ENCODE measurements at places on chromosomes 7 and 10.

DNA sequence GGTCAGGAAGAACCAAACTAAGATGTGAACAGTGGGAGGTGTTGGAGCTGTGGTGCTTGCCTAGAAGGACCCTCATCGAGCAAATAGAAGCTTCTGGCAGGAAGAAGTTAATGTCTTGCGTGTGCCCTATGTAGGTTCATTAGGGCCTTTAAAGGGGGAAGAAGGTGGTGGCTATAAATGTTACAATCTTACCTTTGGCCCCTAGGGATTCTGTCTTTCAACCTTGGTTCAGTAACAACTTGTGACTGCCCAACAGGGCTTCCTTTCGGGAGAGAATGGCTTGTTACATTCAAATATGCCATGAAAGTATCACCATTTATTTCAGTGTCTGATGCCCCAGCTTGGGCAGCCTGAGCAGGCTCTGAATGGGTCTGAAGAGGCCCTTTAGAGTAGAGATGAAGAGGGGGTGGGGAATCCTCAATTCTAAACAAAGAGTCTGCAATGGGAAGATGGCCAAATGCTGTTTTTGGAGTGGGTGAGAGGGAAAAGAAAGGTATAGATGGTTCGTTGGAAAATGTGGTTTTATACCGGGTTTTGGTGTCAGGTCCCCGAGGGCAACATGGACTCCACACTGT is 108.0 kb downstream of the TCF7L2 start:
- DNase-seq = no peak

GRCh38 chr7:154484943-154485342 is 432.7 kb downstream of the DPP6 start:
- DNase-seq = no peak

- DNase-seq = no peak
Measured at GRCh38 chr7:14973712-14974428, 71.3 kb upstream of the DGKB start.

DNA sequence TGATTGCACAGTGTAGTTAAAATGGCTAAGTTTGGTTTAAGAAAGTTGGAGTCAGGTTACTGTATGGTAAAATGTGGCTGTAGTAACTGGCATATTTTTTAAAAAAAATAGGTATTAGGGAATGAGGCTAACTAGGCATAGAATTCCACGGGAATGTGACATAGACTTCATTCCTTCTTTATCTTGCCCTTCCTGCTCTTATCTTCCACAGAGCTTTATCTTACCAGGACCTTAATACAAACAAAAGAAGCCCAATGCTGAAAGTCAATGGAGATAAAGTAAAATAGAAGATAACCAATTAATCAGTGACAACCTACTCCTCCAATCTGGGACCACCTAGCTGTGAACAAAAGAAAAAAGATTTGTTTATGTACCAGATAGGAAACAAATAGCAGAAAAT is 58.1 kb downstream of the TET1 start:
- DNase-seq = no peak

- DNase-seq = no peak
Measured at GRCh38 chr7:131570401-131570800, 14.0 kb upstream of the PODXL start.

DNA sequence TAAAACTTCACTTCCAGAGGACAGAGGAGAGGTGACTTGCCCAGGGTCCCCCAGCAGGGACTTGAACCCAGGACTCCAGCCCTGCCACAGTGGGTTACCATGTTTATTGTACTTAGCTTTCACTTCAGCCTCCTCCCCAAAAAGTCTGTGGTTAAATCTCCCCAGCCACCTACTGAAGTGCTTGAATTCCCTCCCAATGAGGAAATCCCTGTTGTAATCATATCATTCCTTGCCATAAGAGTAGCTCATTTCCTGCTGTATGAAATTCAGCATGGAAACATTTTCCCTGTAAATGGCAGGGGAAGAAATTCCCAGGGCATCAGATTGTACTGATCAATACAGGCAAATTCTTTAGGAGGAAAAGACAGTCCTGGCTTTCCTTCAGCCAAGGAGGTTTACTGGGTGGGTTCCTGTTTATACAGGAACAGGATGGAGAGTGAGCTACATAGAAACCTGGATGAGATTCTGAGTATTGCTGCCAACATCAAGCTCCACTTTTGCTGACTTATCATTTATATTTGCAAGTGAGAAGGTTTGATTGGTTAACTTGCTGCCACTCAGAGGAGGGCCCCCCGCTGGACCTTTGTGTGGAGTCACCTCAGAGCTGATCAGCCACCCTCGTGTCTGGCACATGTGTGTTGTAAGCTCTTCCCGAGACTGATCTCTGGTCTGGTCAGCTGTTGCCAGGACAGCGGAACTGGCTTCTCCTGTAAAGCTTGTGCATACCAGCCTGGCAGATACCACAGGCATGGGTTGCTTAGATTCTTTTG is 16.4 kb upstream of the PDZD8 start:
- DNase-seq = peak; percentile 94

DNA sequence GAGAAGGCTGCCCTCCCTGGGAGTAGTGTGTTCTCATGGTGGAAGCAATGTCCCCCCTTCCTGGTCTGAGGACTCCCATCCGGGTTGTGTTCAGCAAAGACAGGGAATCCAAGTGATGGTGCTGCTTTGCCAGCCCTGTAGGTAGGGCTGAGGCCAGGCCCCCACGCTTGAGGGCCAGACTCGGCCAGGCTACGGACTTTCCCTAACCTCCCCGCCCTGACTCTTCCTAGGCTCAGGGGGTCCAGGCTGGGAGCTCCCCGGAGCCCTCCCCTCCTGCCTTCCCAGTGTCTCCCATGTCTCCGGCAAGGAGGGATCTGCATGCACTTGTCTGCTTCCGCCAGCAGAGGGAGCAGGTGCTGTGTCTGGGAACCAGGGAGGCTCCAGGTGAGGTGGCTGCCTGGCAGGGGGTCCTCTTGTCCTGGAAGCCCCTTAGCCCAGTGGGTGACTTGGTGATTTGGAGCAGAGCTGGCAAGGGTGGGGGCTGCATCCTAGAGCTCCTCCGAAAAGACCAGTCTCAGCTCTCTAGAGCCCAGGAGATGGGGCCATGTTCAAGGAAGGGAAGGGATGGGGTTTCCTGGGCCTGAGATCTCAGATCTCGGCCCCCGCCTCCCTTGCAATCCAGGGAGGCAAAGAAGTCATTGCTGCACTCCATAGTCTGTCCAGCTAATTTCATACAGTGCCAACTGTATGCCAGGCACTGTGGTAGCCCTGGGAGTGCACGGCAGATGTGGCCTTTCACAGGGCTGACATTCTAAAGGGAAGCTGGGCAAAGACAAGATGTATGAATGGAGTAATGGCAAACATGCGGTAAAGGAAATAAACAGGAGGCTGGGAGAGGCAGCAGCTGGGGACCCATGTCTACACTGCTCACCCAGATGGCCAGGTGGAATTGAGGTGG is 20.3 kb upstream of the SFRP5 start:
- no peak for DNase-seq

DNA sequence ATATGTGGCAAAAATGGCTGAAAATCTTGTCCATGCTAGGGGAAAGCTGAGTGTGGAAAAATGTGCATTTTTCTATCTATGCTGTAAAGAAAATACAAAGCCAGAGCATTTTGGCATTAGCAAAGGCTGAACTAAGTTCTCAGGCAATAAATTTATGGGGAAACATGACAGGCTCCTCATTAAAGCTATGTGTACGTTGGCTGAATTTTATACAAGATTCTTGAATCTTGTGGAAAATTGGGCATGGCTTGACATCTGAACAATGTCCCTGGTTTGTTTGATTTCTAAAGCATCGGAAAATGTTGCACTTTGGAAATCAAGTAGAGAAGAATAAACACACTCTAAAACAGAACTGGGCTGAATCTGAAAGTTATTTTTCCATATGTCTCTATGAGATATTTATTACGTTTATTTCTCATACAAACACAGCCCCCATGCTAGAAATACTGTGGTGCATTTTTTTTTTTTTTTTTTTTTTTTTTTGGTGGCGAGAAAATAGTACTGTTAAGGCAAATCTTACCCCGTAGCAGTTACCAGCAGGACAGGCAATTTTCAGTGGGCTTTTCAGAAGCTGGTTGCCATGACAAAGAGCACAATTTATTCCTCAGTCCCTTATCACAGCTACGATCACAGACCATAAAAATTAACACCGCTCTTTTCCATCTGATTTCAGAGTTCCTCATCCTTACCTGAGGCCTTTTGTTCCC is 16.9 kb downstream of the CPA1 start:
- DNase-seq = no peak

GRCh38 chr7:130369110-130369711 is 11.1 kb upstream of the CPA1 start:
- DNase-seq = no peak

- DNase-seq = no peak
Measured at GRCh38 chr7:134742688-134743350, 36.6 kb upstream of the CALD1 start.

GRCh38 chr7:158613481-158613880 is 25.9 kb upstream of the PTPRN2 start:
- no peak for DNase-seq

DNA sequence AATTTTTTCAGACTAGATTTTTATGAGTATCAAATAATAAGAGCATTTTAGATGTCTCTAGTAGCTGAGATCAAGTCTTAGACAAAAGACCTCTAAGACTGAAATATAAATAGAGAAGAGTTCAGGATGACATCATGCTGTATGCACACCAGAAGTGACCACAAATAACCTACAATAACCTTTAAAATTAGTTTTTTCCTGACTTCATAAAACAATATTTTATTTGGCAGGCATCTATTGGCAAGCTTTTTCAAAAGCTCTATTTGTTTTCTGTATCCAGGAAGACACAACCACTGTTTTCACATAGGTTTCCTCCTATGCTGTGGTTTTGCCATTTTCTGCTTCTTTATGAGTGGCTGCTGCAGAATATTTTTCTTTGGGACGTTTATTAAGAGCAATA is 359.1 kb downstream of the CRPPA start:
- DNase-seq = no peak

DNA sequence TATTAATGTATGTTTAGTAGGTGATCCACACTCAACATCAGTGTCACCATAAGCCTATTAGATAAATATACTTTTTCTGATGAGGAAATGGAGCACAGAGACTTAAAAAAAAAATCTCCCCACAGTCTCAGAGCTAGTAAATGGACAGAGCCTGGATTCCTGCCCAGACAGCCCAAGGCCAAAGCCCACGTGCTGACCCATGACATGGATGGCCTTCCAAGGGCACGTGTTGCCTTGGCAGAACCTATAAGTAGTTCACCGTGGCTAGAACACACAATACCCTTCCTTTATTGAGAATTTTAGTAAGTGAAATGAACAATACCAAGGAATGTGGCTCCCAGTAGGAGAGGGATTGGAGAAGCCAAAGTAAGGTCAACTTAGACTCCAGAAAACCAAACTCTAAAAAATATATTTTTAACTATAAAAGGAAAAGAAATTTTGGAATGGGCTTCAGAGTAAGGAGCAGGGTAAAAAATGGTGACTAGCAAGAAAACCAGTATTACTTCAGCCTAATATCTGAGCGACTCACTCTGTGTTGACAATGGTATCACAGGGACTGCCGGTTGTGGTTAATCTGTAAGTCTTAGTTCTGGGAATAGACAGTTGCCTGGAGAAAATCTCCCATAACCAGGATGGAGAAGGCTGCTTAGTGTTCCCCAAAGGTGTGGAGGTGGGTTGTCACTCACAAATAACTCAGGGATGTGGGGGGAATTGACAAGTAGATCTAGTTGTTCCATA is 223.0 kb downstream of the SORCS1 start:
- no peak for DNase-seq

DNA sequence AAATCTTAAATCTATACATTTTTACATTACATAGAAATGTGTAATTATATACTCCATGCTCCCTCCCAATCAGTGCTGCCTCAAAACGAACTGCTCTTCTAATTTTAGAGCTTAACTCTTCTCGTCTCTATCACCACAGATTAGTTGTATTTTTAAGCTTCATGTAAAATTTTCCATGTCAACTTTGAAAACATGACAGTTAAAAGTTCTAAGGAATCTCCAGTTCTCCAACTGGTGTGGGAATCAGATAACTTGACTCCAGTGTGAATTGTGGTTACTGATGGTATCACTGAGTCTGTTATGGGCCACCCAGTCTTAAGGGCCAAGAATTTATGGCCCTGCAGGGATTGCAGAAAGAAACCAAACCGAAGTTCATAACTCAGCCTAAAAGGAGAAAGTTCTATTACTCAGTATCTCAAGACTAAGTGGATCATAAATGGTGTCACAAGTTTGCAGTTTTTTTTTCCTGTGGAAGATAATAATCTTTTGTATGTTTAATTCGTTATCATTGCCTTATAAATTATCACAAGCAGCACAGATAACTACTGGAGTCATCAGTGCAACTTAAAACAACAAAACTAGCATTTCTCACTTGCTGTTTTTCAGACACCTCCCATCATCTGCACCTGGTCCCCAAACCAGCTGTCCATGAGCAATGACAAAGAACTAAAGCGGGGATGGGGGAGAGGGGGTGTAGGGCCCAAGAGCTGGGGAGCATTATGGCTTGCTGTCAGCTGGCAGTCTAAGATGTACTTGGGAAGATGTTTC is 31.5 kb upstream of the KMT2E start:
- no peak for DNase-seq

DNA sequence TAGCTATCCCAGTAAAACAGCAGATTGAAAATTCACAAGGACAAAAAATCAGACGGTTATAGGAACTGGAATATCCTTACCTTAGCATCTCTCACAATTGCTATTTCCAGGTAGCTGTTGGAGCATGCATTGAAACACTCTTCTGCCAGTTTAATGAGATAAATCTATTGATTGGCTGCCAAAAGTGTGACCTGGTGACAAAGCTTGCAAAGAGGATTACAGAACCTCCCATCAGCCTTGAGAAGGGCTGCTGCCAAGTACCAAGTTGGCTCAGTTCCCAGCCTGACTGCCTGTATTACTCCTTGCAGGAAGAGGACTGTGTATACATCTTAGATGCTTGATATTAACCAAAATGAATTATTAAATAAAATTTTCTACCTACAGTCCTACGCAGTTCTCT is 5.1 kb downstream of the PRLHR start:
- DNase-seq = peak; percentile 88

- DNase-seq = no peak
Measured at GRCh38 chr10:29353305-29353704, 64.4 kb downstream of the LYZL1 start.

DNA sequence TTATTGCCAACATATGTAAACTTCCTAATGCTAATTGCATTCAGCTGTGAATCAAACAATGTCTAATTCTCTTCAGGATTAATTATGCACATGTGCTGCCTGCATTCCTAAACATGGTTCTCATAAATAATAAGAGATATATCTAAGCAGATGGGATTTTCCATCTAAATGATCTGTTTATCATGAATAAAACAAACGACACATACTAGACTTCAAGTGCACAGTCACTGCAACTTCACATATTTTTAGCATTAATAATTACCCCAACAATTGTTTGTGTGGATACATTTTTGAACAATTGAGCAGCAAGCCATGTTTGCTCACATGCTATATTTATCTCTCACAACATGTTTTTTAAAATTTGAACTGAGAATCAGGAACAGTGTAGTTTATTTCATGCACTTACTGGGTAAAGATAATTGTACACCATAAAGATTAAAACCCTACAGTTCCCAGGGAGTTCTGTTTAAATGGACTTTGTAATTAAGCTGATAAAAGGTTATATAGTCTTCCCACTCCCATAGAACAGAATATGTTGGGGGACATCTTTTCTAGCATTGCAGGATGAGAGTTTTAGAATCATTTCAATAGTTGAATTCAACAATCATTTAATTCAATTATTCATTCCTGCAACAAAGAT is 378.5 kb downstream of the MDFIC start:
- DNase-seq = peak; percentile 18
